ENCODE measurements at places on chromosomes 6 and 20. TPM values are rescaled to one million over a fixed set of nuclear protein-coding genes. Genes with fewer than 3 reads are reported as not detected.
A peak's percentile ranks its signal among the peaks of the same experiment; 100 is the strongest.

DNA sequence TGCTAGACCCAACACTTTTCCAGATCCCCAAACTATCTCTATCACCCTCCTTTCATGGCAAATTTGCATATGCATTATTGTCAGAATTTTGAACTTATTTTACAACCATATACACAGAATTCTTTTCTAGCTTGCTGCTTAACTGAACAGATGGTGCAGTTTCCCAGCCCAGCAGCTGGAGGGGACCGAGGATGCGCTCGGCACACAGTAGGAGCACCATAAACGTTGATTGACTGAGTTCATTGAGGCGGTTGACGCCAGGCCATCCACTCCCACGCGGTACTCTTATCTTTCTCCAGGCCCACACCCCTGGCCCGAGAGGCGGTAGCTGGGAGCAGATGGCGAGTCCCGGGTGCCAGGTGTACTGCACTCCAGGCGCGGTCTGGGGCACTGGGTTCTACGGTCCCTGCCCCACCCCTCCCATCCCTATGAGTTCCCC is 6.8 kb upstream of the SOX4 start:
- DNase-seq: no peak

The EDN1 gene
- total RNA-seq: 39.7 TPM

The ROMO1 gene
- 288 TPM for total RNA-seq

The IL20RA gene
- total RNA-seq: not detected

- DNase-seq: no peak
Observed at GRCh38 chr6:17945111-17945510, 42.3 kb downstream of the KIF13A start.

- DNase-seq: no peak
Observed at GRCh38 chr6:124943658-124944057, 18.6 kb upstream of the RNF217 start.

GRCh38 chr6:4138186-4138585 is 2.8 kb upstream of the ECI2 start:
- DNase-seq: no peak

DNA sequence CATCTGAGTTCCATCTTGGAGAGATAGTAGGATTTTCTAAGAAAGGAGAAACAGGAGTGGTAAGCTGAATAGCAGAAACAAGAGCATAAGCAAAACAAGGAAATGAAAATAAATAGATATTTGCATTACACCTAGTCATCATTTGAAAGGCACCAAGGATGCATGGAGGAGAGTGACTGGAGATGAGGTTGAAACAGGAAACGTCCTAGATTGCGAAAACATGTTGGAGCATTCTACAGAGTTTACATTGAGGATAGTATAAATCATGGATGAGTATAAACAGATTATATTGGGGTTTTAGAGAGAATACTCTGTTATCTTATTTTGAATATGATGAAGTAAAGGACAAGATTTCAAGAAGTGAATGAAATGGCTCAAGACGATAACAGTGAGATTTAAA is 507.3 kb downstream of the EYS start:
- DNase-seq: no peak

The TEAD3 gene
- 24.4 TPM for total RNA-seq

The TP53TG5 gene
- total RNA-seq: not detected

The ZNF391 gene
- not detected for total RNA-seq

- no peak for DNase-seq
Observed at GRCh38 chr6:158324136-158324535, 11.9 kb downstream of the TULP4 start.

GRCh38 chr6:78517399-78517798 is 350.0 kb upstream of the IRAK1BP1 start:
- DNase-seq: no peak

The HLA-A gene
- 1,534 TPM for total RNA-seq

GRCh38 chr20:34578521-34578920 is 20.0 kb downstream of the MAP1LC3A start:
- DNase-seq: no peak

DNA sequence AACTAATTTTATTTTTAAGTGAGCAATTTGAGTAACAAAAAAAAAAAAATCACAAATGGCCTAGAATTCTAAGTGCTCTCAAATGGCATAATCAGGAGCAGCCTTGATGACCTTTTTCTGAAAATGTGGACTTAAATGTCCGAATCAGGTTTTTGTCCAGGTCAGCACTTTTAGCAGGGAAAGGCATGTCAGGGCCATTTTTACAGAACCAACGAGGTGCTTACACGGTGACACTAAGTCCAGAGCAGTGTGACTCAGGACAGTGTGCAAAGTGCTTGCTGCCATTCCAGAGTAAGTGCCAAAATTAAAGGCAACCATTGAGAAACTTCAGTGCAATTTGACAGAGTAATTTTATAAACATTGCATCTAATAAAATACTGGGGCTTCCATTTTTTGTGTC is 127.8 kb downstream of the KIF16B start:
- no peak for DNase-seq

The PRDM13 gene
- total RNA-seq: not detected

The TNXB gene
- total RNA-seq: not detected

DNA sequence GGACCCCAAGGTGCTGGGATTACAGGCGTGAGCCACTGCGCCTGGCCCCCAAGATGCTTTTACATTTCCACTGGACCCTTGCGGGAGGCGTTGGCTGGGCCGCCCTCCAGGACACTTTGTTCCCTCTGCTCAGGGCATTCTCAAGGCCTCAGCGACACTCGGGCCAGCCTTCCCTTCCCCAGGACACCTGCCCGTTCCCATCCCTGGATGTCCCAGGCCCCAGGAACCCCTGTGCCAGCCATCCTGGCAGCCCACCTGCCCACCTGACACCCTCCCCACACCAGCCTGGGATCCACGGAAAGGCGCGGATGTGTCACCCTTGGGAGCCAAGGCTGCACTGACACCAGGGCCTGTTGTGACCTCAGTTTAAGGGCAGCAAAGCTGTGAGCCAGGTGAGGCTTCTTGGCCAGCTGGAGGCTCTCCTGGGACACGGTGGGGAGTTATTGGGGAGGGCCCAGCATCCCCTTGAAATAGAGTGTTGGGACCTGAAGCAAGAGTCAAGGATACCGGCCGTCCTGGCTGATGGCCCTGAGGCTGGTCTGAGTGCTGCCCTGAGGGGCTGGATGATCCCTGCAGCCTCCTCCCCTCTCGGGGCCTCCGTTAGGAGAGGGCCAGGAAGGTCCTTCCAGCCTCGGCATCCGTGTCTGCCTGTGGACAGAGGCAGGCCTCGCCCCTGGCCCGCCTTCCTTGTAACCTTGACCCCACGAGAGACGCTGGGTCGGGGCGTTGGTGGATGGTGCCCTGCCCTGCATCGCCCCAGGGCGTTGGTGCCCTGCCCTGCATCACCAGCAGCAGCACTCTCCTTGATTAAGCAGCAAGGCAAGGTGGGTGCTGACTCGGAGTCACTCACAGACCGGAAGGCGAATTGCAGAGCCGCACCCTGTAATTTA is 84.2 kb upstream of the BHLHE23 start:
- peak; percentile 28 for DNase-seq

DNA sequence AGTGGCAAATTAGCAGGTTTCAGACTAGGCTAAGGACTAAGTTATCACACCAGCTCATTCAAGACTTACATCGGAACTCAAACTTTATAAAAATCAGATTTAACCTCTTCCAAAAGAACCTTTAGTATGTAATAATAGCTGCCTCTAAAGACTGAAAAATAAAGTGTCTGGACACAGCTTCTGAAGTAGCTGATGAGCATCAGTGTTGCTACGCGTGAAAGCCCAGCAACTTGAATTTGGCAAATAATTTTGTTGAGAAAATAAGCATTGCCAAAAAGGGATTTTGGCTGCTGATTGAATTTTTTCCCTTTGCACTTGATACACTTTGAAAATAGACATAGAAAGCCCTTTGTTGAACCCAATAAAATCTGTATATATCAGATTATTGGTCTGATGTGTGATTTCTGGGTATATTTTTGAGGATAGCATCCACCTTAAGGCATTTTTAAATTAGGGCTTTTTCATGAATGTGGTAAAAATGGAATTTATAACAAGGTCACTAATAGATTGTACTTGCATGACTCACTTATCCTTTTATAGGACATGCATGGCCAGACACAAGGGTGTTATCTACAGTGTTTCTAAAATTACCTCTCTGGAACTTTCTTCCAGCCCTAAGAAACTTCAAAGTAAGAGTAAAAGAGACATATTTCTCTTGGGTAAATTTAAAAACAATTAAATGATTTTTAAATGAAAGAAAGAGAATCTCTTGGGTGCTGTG is 350.4 kb downstream of the TENT5A start:
- no peak for DNase-seq

- DNase-seq: no peak
Observed at GRCh38 chr6:44327096-44327495, 13.9 kb upstream of the AARS2 start.

DNA sequence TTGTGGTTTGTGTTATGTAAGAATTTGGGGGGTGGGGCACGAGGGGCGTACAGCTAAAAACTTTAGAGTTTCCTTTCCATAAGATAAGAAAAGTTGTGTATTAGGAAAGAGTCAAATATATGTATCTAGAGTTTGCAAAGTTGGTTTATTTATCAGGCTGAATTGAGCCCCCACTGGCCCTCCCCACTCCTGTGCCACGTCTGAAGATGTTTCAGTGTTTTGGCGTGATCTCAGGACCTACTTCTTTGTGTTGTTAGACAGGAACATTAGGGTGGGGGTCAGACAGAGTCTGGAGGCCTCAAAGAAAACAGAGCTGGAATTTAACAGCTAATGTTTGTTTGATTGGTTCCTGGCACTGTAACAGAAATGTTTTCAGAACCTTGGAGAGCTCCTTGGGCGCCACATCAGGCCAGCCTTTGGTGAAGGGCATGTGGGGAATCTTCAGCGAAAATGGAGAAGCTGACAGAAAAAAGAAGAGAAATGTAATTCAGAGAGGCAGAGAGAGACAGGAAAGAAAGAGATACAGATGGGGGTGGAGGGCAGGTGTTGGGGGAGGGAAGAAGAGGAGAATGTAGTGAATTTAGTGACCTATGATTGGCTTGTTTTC is 674 bp downstream of the NRSN1 start:
- DNase-seq: no peak

GRCh38 chr20:13610184-13610583 is 28.5 kb downstream of the TASP1 start:
- DNase-seq: no peak

GRCh38 chr6:36419310-36419709 is 23.3 kb downstream of the PXT1 start:
- DNase-seq: no peak

DNA sequence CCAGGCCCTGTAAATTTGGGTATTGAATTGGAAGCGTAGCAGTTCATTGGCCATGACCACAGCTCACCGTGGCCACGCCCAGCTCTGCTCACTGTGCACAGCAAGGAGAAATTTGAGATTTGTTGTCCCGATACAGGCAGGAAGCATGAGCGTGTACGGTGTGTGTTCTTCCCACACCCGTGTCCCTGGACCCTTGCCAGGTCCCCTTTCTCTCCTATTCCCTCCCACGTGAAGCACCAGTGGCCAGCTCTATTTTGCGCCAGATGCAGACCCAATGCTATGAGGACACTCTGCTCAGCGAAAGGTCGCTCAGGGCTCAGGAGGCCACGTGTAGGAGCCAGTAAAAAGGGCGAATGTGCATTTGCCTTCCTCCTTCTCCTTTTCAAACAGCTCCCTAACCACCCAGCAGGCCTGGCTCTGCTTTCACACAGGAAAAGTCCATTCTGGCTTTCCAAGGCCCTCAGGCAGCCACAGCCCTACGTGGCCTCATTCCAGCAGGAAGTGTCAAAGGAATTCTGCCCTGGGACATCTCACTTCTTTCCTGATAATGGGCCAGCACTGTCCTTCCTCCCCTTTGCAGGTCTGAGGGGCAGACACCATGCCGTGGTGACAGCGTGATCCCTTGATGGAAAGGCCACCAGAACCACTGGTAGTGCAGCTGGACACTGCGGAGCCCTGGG is 499.2 kb upstream of the CDH4 start:
- no peak for DNase-seq

DNA sequence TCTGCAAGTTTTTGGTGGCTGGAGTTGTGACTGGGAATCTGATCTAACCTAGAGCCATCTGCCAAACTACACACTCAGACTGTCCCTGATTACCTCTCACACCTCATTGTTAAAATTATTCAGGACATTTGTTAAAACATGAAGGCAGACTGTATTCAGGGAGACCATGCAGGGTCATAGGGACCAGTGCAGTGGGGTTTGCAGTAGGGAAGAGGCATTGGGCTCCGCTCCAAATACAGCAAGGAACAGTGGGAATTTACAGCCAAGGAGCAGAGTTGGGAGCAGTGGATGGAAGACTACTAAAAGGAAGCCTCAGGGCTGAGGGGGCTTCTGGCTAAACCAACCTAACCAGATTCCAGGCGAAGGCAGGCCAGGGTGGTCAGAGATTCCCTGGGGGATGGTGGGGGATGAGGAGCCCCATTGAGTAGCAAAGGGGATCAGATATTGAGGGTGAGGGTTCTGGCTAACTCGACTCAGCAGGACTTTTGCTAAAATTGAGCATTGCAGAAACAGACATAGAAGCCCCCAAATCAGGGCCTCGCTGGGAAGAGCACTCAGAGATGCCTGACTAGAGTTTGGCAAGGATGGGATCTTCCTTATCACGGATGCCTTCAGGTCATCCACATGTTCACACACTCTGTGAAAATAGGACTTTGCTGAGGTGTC is 172.0 kb downstream of the ZDHHC14 start:
- no peak for DNase-seq

DNA sequence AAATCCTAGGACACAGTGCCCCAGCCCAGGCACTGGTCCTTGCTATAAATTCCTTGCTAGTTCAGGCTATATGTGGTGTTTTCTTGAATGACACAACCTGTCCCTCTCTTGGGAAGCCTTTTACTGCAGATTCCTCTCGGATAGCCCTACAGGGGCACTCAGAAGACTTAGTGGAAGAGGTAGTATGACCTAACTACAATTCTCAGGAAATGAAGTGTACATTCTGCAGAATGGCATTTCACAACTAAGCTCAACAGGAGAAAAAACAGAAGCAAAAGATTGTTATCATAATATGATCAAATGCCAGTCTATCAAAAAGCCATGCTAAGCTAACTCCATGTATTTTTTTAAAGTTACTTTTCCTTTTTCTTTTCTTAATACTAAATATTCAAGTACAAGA is 66.3 kb upstream of the FBXL4 start:
- DNase-seq: no peak

DNA sequence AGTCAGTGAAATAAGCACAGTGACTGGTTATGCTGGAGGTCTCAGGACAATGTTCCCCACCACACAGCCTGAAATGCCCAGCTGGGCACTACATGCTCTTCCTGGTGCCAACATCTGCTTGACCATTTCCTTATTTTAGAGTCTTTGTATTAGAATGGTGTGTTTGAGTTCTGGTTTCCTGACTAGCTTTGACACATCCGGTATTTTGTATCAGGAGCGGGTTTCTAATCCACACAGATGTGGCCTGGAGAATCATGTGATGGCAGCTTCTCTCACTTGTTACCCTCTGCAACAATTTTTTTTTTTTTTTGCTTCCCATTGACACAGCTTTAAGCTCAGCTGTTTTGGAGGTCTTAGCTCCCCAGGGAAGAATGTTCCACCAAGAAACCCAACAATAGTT is 164.5 kb upstream of the CST7 start:
- no peak for DNase-seq

- DNase-seq: no peak
Observed at GRCh38 chr6:28824793-28825731, 98.7 kb downstream of the TRIM27 start.

The RFX6 gene
- not detected for total RNA-seq

GRCh38 chr20:10721137-10721896 is 47.5 kb upstream of the JAG1 start:
- no peak for DNase-seq

GRCh38 chr6:71246596-71246995 is 42.0 kb upstream of the OGFRL1 start:
- no peak for DNase-seq
